Kasumi-1 (cell line): ENCODE measurements at places on chromosomes 4 and X.
A peak's percentile ranks its signal among the peaks of the same experiment; 100 is the strongest.

DNA sequence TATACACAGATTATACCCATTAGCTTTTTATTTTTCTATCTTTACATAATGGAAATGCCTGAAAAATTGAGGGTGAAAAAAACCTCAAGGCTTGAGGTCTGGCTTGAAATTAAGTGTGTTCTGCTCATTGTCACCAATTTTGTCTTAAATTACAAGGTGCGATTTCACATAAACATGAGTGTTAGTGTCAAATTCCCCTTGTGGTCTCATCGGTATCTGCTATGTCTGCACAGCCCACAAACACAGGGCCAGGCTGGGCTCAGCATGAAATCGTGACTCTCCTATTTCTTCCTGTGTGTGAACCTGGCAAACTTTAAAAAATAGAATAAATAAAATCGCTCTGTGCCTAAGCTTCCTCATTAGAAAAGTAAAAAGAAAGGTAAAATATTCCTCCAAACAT, 109.1 kb downstream of the CRLF2 start:
- DNase-seq, result no peak

GRCh38 chr4:158625544-158625943, 46.1 kb downstream of the C4orf46 start:
- no peak for DNase-seq

GRCh38 chrX:112066813-112067212, 15.8 kb downstream of the TRPC5 start:
- DNase-seq, result no peak

DNA sequence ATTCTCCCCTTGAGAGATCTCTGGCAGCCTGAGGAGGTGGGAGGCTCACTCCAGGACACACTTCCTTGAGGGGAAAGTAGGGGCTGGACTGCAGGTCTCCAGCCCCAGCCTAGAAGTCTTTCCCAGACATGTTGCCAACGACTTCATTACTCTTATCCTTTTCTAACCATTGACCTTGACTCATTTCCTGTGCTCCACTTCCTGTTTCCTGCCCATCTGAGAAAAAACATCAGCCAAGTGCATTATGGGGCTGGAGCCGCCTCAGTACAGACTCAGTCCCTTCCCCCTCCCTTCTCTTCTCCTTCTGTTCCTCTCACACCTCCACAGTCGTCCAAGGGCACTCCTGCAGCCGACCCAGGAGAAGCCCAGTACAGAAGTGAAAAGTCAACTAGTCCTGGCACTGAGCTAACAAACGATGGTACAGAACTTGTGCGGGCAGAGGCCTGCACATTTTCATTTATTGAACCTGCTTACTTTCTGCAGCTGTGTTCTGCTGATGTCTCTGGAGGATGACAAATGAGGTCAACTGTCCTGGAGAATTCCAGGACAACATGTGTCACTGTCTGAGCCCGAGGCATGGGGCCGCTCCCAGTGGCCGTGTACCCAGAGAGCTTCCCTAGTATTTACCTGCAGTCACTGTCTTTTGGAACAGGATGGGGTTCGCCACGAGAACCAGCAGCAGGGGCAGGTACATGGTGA, 20.1 kb downstream of the GPR143 start:
- peak; percentile 49 for DNase-seq

GRCh38 chrX:138690591-138690990, 20.9 kb downstream of the FGF13 start:
- DNase-seq, result no peak
